Stimulated activated CD8-positive, alpha-beta memory T cell treated with anti-CD3 and anti-CD28 coated beads, Interleukin-4, amount 100 ng/mL, for 1 hour (primary cell): ENCODE measurements at places on chromosomes 7 and 10.
A peak's percentile ranks its signal among the peaks of the same experiment; 100 is the strongest.

GRCh38 chr7:55277916-55278315 is 87.2 kb upstream of the LANCL2 start:
- no peak for DNase-seq

DNA sequence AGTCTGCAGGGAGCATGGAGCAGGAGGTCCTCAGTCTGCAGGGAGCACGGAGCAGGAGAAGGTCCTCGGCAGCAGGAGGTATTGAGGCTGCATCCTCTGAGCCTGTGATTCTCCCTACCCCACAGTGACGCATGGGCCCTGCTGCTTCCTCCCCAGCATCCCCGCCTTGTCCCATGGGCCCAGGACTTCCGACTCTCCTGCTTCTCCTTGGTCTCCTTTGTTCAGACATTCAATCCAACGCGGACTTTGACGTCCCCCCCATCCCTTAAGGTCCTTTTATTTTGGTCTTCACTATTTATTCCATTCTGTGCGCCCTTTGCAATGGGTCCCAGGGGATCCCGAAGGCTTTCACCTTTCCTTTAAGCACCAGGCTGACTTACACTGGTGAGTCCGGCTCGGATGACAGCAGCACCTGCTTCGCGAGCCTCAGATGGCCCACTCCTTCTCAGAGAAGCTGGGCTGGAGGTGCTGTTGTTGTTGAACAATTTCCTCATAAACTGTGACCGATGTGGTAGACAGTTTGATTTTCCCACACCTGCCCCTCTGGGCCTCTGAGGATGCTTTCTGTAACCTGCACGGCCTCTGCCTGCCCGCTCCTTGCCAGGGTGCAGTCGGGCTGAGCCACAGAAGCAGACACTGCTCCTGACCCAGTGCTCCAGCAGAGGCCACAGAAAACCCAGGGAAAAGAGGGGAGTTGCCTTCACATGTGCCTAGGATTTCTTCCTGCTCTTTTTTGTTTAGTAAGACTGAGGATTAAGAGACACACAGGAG is 407.2 kb upstream of the SHH start:
- no peak for DNase-seq

- DNase-seq = no peak
Measured at GRCh38 chr10:44312401-44312800, 72.5 kb downstream of the CXCL12 start.

GRCh38 chr7:2567679-2568278 is 9.0 kb downstream of the IQCE start:
- DNase-seq = no peak

DNA sequence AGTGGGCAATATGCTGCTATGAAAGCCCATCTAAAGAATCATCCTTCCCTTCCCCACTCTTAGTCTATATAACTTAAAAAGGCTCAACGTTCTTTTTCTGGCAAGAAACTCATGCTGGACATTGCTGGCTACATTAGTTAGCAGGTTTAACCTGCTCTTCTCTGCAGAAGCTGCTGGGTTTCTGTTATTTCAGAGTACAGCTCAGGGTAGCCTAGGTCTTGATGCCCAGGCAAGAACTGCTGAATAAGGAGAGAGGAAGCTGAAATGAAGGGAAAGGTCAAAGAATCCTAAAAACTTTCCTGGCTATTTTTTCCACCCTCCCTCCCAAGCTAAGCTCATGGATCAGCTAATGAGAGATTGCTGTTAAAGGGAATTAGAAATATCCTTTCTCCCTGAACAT is 79.4 kb downstream of the ANKIB1 start:
- DNase-seq = no peak

GRCh38 chr10:117411479-117412399 is 36.5 kb upstream of the PDZD8 start:
- DNase-seq = no peak

DNA sequence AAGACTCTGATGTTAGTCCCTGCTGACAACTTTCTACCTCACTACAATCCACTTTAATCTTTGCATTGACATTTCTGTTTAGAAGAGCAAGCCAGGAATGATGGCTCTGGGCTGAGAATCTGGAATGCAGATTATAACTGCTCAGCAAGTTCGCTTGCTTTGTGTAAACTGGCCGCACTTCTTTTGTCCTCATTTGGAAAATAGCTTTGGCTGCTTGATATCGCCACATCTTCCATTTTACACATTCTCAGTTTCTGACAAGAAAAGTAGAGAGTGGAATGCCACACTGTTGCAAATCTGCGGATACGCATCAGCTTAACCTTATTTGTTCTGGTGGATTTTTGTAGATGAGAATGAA is 429.8 kb downstream of the KCNMA1 start:
- DNase-seq = no peak

GRCh38 chr10:70942725-70943124 is 54.4 kb upstream of the PCBD1 start:
- no peak for DNase-seq

- no peak for DNase-seq
Measured at GRCh38 chr10:100858261-100858660, 54.5 kb upstream of the SLF2 start.

GRCh38 chr7:85230623-85231022 is 43.8 kb upstream of the SEMA3D start:
- no peak for DNase-seq

GRCh38 chr10:127012769-127013152 is 107.5 kb downstream of the DOCK1 start:
- DNase-seq = no peak

DNA sequence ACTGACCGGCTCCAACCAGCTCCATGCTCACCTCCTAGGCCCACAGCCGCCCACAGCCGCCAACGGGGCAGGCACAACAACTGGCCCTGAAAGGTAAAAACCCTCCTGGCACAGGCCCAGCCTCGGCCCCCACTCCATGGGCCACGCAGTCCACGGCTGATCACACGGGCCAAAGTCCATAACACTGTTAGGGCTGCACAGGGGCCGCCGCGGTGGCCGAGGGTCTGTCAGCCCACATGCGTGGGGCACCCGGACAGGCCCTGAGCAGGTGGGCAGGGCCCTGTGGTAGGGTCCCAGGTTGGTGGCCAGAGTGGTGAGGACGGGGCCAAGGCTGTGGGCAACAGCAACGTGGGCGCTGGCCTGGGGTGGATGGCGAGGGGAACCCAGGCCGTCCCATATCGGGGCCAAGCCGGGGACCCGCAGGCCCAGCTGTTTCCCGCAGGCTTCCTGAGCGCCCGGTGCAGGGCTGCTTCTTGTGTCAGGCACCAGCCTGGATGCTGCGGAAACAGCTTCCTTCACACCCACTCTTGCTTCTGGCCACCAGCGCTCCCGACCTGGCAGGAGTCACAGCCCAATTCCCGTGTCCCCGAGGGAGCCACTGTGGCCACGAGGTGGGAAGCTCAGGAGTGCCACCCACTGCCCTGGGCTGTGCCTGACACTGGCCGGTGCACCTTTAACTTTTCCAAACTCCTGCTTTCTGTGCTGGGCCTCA is 29.2 kb downstream of the CYP2W1 start:
- DNase-seq = no peak

GRCh38 chr10:17256627-17257026 is 28.6 kb downstream of the VIM start:
- no peak for DNase-seq

- no peak for DNase-seq
Measured at GRCh38 chr7:151954866-151955820, 1.1 kb upstream of the GALNTL5 start.

- DNase-seq = peak; percentile 8
Measured at GRCh38 chr7:108570146-108570755, 577 bp downstream of the DNAJB9 start.

- no peak for DNase-seq
Measured at GRCh38 chr10:46270086-46270811, 16.5 kb upstream of the ANTXRL start.

- no peak for DNase-seq
Measured at GRCh38 chr7:47596502-47597202, 14.7 kb upstream of the TNS3 start.

GRCh38 chr7:36048141-36048901 is 104.7 kb upstream of the EEPD1 start:
- DNase-seq = no peak

- DNase-seq = no peak
Measured at GRCh38 chr7:23021596-23021995, 7.7 kb upstream of the HYCC1 start.

- no peak for DNase-seq
Measured at GRCh38 chr10:27197980-27198620, 42.5 kb downstream of the ACBD5 start.

DNA sequence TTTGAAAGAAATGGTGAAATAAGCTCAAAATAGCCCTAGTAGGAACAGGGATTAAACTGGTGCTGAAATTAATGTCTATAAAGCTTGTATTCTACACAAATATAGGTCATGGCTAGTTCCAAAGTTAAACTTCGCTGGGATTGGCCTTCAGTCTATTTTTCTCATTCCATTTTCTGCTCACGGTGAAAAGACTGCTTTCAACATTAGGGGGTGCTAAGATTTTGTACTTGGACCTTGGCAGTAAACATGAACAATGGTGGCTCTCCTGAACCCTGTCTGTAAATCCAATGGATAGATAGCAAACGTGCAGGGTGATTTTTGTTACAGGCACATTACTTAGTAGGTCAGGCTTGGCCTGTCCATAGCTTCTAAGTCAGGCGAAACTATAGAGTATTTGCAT is 36.0 kb upstream of the RSU1 start:
- no peak for DNase-seq

DNA sequence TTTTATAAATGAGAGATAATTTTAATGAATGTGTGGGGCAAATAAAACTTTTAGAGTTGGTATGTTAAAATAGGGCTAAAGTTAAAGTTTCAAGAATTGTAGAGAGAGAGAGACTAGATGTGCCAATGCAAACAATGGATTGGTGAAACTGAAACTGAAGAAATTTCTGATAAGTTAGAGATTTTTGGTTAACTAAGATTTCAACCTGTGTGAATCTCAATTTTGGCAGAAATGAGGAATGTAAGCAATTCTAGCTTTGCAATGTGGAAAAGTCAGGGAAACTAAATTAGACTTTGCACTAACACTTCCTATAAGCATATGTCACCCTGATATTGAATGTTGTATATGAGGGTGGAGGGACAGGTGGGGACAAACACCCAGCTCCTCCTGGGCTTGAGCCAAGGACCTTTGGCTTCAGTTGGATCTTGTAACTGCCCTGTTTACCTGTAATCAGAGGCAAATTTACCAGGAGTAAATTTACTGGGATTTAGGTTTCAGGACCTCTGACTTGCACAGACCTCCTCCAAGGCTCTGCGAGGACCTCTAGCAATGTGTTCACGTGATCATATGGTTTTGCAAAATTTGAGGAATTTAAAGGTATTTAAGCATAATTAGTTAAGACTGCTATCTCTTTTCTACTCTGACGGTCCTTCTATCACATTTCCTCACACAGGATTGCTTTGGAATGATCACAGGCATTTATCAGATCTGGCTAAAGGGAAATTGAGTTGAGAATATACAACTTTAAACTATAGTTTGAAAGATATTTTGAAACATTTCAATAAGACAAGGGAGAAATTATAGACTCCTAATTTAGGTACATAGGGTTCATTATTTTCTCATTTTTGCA is 33.1 kb upstream of the RPA3 start:
- no peak for DNase-seq

DNA sequence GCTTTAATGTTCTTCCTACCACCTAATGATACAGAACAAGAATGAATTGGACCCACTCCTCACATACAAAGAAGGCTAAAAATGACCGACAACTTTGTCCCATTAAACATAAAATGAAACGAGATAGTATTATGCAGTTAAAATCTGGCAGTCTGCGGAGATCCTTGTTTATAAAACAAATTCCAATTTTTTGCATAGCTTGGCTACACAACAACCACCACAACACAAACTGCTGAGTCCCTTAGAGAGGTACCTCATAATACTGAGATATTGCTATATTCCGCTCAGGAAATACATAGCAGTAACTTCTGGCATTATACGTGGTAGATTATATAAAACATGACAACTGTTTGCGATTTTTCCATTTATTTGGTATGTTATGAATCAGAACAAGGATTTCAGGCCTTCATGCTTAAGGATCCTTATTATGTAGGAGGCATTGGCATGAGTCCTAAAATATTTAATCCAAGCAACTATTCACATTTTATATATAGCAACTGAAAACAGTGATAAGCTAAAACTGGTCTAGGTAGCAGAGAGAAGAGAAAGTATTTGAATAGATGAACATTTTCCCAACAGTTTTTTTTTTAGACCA is 96.0 kb downstream of the ANK3 start:
- DNase-seq = no peak

GRCh38 chr7:147861945-147862344 is 728.6 kb upstream of the C7orf33 start:
- DNase-seq = no peak
